ENCODE measurements at places on chromosomes 11 and 22.
A peak's percentile ranks its signal among the peaks of the same experiment; 100 is the strongest.

DNA sequence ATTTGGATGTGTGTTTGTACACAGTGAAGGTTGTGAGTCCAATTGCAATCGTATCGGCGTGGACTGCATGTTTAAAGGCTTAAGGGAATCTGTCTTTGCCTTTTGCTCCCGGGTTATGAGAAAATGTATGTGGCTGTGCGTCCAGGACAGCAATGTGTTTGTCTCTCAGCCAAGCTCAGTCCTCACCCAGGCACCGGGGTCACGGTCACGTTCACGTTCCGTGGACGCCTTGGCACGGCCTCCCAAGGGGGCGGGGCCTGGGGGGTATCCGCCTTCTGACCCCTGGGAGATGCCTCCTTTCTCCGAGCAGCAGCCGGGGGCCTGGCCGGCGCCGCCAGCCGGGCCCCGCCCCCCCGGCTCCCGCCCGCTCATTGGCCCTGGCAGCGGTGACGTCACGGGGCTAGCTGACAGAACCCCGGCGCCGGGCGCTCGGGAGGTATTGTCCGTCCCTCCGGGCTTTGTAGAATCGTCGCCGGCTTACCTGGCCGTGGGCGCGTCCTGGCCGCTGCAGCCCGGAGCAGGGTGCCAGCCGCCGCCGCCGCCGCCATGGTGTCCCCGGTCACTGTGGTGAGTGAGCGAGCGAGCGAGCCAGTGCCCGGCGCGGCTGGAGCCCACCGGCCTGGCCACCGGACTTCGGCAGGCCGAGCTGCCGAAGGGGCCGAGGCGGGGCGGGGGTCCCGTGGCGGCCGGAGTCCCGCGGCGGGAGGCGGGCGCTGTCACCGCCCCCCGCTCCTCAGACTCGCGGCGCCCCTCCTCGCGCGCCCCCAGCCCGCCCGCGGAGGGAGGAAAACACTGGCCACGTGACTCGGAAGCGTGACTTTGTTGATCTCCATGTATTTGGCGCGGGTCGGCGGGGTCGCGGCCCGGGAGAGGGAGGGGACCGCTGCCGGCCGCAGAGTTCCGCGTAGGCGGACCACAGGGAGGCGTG is at the start of gene TMEM86A:
TSS of gene TMEM86A (plus strand) at position 439 of the 928 bp plus-strand sequence. CDS start at position 547, 108 bp downstream.
- DNase-seq, result peak; percentile 88

DNA sequence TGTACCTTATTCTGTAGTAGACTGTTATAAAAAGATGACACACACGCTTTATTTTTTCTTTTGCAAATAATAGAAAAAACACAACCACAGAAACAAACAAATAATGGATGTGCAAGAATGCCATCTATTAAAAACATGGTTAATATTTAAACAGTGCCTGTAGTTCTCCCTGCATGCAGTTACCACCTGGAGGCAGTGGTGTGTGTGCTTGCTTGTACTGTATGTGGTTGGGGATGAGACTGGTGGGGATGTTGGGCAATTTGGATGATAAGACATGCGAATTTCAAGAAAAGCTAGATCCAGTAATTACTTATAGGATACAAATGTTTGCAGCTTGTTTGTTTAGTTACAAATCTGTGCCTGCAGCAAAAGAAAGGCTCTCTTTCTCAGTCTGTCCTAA is 3.6 kb downstream of the C11orf87 start:
- no peak for DNase-seq

- no peak for DNase-seq
These were observed 3.7 kb downstream of the CST6 start for GRCh38 chr11:66015454-66015881.

DNA sequence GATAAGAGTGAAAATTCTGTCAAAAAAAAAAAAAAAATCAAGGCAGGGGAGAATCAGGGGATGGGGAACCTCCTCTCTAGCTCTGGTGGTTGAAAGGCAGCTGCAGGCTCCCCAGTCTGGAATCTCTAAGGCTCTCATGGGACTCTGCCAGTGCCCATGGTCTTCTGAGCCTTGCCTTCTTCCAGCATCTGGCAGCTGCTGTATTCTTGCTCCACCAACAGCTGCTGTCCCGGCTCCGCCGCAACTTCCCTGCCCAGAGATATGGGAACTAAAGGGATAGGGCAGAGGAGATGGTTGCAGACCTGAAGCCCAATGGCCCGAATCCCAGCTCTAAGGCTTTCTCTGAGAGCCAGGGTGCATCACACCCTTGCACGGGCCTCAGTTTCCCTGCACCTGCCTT is 49.5 kb upstream of the PHF21B start:
- no peak for DNase-seq

- peak; percentile 55 for DNase-seq
These were observed 30.5 kb upstream of the BLID start for GRCh38 chr11:122146475-122146874.

- no peak for DNase-seq
These were observed 18.6 kb downstream of the GLYATL1 start for GRCh38 chr11:58957922-58958321.

DNA sequence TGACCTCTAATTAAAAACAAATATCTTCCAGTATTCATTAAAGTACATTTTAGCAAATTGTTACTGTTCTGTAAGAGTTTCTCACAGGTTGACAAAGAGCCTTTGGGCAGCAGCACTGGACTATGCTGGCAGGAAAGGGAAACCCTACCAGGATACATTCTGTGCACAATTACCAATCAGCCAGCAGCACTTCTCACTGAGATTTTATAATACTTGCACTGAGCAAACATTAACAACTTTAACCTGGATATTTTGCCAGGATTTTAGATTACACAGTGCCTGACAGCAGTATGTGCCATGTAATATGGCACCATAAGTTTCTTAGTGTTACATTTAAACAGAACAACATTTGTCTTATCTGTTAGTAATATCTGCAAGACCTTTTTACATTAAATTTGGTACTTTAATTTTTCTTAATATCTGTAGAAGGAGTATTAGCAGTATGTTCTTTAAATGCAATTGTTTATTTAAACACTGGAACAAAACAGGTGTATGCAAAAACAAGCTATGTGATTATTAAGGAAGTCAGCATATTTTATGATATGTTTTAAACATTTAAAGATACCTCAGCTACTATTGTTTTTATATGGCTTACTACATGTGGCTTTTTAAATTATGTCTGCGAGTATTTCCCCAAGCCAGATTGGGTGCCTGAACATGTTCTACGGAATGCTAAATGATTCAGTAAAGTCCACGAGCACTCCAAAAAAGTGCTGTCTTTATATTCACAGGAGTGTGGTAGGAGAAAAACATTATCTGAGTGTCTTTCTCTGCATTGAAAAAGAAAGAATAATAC is 699.0 kb upstream of the LUZP2 start:
- no peak for DNase-seq

GRCh38 chr11:133515107-133515506 is 17.2 kb downstream of the OPCML start:
- no peak for DNase-seq

DNA sequence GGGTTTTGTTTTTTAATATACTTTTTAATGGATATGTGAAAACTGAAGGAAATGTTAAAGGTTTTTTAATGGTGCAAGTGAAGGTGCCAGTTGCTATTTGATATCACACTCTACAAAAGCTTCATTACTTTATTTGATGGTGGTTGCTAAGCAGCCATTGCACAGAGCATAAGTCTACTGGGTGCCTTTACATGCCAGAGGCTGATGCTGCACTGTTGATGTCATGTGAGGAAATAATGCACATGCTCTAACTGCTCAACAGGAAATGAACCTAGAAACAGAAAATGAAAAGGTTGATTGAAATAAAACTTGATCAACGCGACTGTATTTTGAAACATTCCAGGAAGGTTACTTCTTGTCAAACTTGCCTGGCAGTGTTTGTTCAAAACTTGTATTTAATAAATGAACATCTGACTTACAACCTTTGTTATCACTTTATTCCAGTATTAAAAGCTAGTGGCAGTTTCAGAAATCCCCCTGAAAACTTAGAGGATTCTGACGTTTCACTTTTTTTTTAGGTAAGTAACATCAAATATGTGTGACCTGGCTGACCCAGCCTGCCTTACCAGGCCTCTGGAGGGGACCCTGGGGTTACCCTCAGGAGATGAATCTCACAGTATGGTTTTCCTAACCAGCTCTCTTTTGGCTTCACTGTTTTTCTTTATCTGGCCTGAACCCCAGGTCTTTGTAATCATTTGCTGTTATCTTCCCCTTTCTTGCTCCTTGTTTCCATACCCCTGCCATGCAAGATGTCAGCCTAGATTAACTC is 2.4 kb upstream of the ATP5MG start:
- no peak for DNase-seq

Measured in RWPE1 (cell line).